Endodermal cell (in vitro differentiated cells): ENCODE measurements at places on chromosomes 12 and 14. TPM values are rescaled to one million over a fixed set of nuclear protein-coding genes. Genes with fewer than 3 reads are reported as not detected.
A peak's percentile ranks its signal among the peaks of the same experiment; 100 is the strongest.

DNA sequence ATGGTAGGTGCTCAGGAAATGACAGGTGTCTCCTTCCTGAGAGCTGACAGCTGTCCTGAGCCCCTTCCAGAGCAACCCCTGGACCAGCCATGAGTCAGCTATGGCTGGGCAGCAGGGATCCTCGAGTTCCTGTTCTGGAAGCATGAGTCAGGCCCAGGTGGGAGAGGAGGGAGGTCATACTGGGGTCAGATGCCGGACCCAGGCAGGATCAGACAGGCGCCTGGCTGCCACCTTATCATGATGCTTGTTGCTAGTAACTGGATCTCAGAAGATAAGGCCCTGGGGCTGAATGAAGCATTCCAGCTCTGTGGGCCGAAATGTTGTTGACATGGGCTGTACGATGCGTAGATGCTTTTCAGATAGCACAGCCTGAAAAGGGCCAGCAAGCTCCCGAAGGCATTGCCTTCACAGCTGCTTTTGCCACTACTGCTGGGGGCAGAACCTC is 17.4 kb upstream of the KRT7 start:
- peak; percentile 77 for DNase-seq

GRCh38 chr14:63663428-63664341 is 22.0 kb upstream of the WDR89 start:
- DNase-seq, result no peak

- no peak for DNase-seq
Observed at GRCh38 chr14:56554301-56554700, 25.3 kb upstream of the TMEM260 start.

DNA sequence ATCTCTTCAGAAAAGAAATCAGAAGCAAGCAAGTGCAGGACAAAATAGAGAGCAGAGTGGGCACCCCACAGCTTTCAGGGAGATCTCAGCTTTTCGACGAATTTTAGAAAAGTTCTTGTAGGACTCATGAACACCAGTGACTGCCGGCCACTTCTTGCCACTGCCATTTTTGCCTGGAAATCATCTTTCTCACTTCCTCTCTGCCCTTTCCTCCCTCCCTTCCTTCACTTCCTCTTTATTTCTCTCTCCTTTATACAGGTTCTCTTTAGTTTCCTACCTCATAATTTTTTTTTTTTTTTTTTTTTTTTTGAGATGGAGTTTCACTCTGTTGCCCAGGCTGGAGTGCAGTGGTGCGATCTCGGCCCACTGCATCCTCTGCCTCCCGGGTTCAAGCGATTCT is 185.6 kb downstream of the APAF1 start:
- no peak for DNase-seq

GRCh38 chr12:43789941-43790340 is 16.2 kb downstream of the TWF1 start:
- no peak for DNase-seq

GRCh38 chr12:101813117-101813516 is 17.6 kb downstream of the GNPTAB start:
- no peak for DNase-seq

- DNase-seq, result no peak
Observed at GRCh38 chr14:72679141-72679535, 214.8 kb downstream of the DPF3 start.

- no peak for DNase-seq
Observed at GRCh38 chr14:68486033-68486732, 306.7 kb downstream of the ZFP36L1 start.

DNA sequence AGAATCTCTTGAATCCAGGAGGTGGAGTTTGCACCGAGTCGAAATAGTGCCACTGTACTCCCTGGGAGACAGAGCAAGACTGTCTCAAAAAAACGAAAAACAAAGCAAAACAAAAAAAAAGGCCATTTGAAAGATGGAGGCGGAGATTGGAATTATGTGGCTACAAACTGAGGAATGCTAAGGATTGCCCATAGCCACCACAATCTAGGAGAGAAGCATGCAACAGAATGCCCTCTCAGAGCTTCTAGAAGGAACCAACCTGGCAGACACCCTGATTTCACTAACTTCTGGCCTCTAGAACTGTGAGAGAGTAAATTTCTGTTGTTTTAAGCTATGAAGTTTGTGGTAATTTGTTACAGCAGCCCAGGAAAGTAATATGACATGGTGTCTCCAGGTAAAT is 50.1 kb upstream of the LIMA1 start:
- peak; percentile 26 for DNase-seq

DNA sequence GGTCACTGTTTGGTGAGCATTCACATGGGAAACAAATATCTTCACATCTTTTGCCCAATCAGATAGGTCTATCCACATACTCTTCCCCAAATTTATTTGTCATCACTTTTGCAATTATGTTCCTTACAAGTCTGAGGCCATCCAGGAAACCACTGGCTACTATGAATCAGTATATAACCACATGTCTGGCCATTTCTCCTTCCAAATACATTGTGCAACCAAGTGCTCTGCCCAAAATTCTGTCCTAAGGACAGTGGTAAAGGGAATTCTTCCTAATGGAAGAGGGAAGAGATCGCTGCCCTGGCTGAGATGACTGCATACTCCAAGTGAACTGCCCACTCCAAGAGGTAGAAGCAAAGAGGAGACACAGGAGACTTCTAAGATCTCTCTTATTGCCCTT is 148.9 kb upstream of the MAX start:
- no peak for DNase-seq

- peak; percentile 77 for DNase-seq
Observed at GRCh38 chr14:104436047-104436591, 143.4 kb upstream of the C14orf180 start.

DNA sequence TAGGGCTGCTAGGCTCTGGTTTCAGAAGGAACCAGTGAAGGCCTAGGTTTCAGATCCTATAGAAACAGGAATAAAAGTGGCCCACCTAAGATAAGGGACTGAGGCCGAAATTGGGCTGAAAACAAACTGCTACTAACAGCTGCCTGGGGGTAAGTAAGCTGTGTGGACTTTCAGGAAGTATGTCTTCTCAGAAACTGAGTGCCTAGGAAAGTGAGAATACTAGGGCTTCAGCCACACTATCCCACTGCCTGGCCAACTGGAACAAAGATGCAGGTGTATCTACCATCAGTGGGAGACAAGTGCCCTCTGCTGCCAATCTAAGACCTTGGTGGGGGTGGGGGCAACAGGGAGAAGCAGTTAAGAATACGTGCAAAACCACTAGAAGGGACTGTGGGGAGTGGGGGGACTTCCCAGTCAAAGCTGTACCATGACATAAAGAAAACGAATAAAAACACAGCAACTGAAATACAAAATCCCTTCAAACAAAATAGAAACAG is 82.5 kb downstream of the MED13L start:
- peak; percentile 65 for DNase-seq

- no peak for DNase-seq
Observed at GRCh38 chr14:62696929-62697328, 348.3 kb downstream of the KCNH5 start.

GRCh38 chr14:48805315-48805714 is 780.9 kb downstream of the RPS29 start:
- peak; percentile 65 for DNase-seq

DNA sequence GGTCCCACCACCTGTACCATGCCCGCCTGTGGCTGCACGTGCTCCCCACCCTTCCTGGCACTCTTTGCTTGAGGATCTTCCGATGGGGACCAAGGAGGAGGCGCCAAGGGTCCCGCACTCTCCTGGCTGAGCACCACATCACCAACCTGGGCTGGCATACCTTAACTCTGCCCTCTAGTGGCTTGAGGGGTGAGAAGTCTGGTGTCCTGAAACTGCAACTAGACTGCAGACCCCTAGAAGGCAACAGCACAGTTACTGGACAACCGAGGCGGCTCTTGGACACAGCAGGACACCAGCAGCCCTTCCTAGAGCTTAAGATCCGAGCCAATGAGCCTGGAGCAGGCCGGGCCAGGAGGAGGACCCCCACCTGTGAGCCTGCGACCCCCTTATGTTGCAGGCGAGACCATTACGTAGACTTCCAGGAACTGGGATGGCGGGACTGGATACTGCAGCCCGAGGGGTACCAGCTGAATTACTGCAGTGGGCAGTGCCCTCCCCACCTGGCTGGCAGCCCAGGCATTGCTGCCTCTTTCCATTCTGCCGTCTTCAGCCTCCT is 1.1 kb downstream of the INHBE start:
- DNase-seq, result peak; percentile 95

DNA sequence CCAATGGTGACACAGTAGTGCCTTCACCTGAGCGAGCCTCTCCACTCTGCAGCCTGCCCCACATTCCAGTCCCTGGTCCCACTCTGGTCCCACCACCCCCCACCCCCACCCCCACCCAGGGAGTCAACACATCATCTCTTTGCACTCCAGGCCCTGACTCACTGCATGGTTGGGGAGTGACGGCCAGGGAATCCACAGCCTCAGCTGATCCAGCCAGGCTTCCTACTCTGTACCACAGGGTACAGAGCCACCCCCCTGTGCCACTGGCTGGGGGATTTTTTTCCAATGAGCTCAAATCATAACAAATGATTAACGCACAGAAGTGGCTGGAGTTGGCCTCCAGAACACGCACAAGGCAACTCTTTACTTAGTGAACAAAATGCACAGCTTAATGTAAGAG is 233.7 kb downstream of the NTF3 start:
- no peak for DNase-seq

- DNase-seq, result peak; percentile 98
Observed at GRCh38 chr12:53213348-53213747, 6.3 kb upstream of the ITGB7 start.

GRCh38 chr12:74820324-74820723 is 282.7 kb downstream of the ATXN7L3B start:
- no peak for DNase-seq

DNA sequence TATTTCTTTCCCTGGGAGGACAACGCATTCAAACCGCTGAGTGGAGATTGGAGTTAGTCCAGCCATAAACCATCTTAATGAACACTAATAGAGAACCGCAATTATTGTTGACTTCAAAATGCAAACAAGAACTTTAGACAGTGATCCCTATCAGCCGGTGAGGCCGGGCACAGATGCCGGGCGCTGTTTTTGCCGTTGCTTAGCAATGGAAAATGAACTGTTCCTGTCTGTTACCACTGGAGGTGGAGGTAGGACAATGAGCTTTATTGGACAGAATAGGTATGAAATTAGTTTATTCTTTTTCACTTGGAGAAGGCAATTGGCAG is 216.8 kb downstream of the TTC8 start:
- DNase-seq, result no peak

DNA sequence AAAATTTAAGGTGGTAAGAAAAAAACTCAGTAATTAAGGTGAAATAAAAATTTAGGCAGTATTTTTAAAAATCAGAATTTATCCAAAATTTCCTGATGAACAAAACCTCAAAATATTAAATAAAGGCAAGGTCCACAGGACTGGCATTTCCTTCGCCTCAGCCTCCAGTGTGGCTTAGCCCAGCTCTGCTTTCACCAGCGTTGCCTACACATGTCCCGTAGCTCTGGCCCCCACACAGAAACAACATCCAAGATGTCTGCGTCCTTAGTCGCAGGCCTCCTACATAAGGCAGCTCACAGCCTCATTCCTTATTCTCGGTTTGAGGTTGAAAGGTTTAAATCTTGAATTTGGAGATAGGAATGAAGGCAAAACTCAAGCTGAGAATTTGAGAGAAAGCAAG is 274.3 kb downstream of the SYT1 start:
- no peak for DNase-seq

DNA sequence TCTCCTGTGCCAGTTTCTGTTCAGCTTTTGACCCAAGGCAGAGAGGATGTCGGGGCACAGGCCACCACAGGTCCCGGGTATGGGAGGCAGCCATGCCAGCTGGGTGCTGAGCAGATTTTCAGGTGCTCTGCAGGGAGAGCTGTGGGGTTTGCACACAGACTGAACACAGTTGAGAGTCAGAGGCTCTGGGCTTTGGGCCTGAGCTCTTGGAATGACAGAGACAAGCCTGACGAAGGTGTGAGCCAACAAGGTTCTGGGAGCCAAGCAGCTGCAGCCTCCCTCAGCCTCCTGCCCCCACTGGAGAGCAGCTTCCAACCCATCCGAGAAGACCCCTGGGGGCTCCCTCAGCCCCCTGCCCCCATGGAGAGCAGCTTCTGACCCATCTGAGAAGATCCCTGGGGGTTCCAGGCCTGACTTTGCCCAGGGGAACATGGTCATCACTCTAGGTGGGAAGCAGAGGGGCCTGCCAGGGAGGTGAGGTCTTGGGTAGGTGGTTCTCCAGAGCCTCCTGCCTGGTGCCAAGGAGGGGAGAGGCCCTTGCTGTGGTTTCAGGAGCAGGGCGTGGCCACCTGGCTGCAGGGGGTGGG is 13.8 kb downstream of the FBRSL1 start:
- DNase-seq, result no peak

GRCh38 chr14:102363182-102363943 is 622 bp downstream of the TECPR2 start:
- no peak for DNase-seq

- DNase-seq, result no peak
Observed at GRCh38 chr14:51491036-51491545, 160.6 kb upstream of the FRMD6 start.

DNA sequence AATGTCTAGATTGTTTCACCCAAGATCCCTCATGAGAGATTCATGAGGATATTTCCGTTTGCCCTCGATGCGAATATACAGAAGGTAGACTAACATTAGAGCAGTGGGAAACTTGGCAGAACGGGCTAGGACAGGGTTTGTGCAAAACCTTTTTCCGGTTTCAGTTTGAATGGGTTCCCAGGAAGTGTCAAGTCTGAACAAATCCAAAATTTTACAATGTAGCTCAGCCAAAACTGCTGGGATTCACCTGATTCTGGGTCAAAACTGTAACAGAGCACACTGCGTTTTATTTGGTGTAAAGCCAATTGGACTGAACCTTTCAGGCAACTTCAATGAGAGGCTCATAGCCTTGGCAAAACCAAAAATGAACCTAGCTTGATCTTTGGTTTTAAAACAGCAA is 337.8 kb upstream of the DIO2 start:
- no peak for DNase-seq

DNA sequence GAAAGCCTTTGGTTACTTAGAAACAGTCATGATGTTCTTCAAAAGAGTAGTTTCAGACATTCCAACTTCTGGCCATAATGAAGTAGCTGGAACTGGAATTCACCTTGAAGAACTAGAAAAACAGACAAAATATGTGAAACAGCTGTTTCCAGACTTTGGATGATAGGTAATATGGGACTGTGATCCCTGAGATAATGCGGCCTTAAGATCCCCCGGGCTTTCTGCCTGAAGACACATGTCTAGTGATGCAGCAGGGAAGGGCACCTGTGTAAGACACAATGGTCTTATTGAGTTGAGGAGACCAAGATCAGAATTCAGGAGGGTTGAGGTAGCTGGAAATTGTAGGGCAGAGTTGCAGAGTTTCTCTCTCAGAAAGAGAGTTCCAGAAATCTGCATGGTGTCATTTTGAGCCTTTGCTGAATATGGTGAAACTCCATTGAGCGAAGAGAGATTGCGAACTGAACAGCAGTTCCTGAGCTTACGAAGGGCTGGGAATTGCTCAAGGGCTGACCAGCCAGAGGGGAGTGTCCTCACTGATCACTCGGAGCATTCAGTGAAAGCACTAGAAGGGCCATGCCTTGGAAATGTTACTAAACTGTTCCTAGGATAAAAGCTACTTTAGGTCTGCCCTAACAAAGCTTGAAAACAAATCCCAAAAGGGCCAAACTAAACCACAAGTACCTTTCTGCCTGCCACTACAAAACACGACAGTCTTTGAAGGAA is 41.7 kb upstream of the FRS2 start:
- DNase-seq, result no peak

HOXC4 gene
- not detected in 3 replicates for total RNA-seq

VWF gene
- 248 to 280 TPM (median 264 TPM) in 3 replicates for total RNA-seq

ARPC3 gene
- 225 to 227 TPM (median 227 TPM) in 3 replicates for total RNA-seq

LALBA gene
- total RNA-seq, result not detected in 3 replicates

ACOT4 gene
- total RNA-seq, result 0.45 to 0.97 TPM (median 0.46 TPM) in 3 replicates

PROX2 gene
- not detected in 3 replicates for total RNA-seq

ZC2HC1C gene
- total RNA-seq, result 2.2 to 3.2 TPM (median 2.7 TPM) in 3 replicates

CDCA4 gene
- total RNA-seq, result 23.5 to 65.1 TPM (median 64.9 TPM) in 3 replicates
